Stimulated activated CD8-positive, alpha-beta memory T cell treated with anti-CD3 and anti-CD28 coated beads, Interleukin-7, amount 100 ng/mL, for 1 hour (primary cell): ENCODE measurements at places on chromosomes 5 and 9.

GRCh38 chr9:123922911-123923310 is 7.0 kb downstream of the DENND1A start:
- no peak for DNase-seq

- DNase-seq, result no peak
Measured at GRCh38 chr5:15646371-15646770, 146.4 kb downstream of the FBXL7 start.

DNA sequence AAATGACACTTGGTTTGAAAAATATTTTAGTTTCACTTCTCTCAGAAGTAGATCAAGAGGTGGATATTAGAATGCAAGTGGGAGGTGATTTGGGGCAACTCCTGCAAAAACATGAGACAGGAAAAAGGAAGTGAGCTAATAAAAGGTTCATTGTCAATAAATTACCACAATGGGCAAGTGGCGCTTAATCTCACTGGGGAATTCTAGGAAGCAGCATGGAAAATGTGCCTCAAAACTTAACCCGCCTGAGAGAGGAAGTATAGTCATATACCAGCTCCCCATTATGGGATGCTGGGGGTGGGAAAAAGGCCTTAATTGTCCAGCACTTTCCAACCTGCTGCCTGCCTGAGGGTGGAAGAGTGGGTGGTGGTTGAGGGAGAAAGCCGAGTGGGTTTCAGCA is 204.1 kb downstream of the ELAVL2 start:
- no peak for DNase-seq

DNA sequence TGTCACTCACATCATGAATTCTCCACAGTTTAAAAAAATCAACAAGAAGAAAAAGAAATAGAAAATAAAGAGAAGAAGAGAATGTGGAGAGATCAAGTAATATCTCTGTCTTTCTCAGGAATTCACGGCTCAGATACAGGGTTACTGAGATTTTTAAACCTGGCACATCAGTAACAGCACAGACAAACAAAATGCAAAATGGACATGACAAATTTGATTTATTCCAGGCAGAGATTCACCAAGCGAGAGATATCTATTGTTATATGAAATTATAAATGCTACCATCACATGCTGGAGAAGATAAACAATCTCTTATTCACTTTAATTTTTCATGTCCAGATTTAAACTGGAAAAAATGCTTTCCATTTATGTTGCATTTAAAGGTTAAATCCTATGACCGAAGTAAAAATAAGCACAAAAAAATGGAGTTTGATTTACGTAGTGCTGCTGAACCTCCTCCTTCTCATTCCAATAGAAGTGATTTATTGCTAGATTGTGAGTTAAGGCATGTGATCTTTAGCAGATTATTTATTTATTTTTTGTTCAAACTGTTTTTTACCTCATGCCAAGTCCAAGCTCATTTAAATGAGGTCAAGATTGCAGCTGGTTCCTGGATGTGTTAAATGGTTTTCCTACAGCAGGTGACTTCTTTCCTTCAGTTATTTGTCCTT is 926.4 kb downstream of the MAT2B start:
- DNase-seq, result no peak

GRCh38 chr5:164326219-164326618 is 820.8 kb downstream of the MAT2B start:
- DNase-seq, result no peak

DNA sequence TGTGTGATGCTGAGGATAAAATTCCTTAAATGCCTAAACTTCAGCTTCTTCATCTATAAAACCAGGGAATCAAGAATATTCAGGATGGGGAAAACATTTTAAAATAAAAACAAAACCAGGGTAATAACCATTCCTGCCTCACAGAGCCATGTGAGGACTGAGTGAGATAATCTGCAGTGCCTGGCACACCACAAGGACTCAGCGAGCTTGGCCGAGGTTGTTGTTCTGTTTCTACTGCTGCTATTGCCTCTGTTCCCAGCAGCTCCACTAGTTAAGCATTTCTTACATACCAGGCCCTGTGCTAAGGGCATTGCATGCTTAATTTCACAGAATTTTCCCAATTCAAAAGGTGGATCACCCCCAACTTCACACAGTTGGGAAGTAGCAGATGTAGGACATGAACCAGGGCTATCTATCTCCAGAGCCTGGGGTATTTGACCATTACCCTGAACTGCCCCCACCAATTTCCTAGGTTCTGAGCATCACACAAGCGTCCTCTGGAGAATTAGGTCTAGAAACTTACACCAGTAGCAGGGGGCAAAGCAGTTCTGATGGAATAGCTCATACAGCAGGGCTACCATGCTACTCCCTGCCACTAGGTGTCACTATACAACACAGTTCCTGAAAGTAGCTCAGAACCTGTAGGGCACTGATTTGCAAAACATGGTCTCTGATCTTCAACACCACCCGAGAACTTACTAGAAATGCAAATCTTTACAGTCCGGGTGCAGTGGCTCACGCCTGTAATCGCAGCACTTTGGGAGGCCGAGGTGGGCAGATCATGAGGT is 74.3 kb downstream of the LRSAM1 start:
- no peak for DNase-seq

GRCh38 chr5:89120719-89121118 is 237.7 kb upstream of the MEF2C start:
- DNase-seq, result no peak

DNA sequence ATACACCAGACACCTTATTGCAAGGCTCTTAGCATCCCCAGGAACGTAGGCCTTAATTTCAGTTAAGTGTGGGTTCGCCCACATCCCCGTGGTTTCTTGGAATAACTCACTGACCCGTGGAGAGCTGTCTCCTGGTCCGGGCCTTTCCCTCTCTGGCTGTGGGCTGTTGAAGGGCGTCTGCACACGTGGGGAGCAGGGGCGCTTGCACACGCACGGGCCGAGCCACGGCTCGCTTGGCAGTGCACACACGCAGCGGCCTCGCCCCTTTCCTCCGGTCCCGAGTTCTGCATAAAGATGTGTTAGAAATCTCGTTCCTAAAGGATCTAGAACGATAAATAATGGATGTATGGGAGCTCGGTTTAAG is 141.9 kb downstream of the PBX3 start:
- no peak for DNase-seq

GRCh38 chr5:143506836-143507552 is 103.5 kb upstream of the NR3C1 start:
- no peak for DNase-seq

GRCh38 chr5:81838307-81838906 is 87.5 kb upstream of the SSBP2 start:
- no peak for DNase-seq

- no peak for DNase-seq
Measured at GRCh38 chr5:127652952-127653611, 4.2 kb downstream of the CTXN3 start.

DNA sequence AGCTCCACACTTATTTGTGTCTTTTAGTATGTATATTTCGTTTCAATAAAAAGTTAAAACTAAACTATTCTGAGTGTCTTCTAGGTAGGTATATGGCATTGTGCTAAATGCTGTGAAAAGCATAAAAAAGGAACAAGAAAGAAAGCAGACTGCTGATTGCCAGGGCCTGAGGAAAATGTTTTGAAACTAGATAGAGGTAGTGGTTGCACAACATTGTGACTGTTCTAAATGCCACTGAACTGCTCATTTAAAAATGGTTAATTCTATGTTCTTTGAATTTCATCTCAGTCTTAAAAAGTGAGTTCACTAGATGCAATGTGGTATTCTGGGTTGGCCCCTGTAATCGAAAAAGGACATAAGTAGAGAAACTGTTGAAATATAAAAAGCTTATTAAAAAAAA is 2.6 kb upstream of the ALAD start:
- DNase-seq, result no peak

- DNase-seq, result no peak
Measured at GRCh38 chr5:146340260-146341081, 1.8 kb downstream of the POU4F3 start.

DNA sequence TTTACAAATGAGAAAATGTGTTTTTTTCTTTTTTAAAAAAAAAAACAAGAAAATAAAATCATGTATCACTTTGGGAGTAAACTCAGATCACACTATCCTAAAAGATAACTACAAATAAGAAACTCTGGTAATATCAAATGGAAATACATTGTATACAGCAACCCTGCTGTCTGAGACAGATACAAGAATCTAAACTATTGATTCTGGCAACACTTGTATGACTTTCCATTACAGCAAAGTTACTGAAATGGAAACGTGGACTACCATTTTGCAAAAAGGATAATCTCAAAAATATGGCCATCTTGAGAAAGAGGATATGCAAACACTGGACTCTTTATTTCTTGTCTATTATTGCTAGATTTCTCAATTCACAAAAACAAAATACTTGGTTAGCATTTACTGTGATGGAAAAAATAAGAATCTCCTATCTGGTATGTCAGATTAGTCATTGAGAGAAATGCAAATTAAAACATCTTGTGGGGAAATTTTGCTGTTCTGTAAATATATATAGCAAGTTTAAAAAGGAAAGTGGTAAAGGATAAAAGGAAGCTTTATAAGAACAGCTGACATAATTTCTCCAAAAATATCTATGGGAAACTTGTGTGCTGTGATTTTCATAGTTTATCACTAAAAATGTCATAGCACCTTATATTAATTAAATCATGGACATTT is 112.9 kb upstream of the FER start:
- DNase-seq, result no peak

GRCh38 chr9:111662576-111663300 is 1.3 kb downstream of the GNG10 start:
- no peak for DNase-seq

DNA sequence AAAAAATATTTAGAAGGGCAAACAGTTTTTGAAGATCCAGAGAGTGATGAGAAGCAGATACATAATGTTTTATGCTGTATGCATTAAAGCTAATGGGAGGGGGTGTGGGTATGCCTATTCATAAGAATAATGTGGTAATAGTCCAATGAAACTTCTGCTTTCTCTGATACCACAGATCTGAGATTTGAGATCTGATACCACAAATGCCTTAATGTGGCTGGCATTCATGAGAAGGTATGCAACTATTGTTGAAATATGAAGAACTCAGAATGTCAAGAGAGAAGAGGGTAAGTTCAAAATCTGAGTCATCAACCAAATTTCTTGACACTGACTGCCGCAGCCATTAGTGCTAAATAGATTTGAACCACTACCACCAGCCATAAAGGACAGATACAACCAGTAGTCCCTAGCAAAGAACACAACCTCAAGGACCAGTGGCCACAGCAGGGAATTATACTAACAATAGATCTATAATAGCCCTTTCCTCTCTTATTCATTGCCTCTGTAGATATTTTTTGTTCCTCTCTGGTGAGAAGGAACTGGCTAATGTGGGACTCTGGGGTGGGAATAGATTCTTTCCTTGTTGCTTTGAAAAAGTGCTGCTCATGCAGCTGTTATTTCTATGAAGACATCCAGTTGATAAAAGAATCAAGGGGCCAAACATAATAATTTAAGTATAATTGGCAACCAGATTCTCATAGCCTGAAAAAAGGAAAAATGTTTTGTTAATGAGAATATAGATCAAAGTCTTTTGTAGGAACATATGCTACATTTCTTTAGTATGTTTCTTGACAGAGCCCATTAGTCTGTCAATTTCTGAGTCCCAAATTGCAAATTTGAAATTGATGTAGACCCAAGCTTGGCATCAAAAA is 256.5 kb upstream of the ZNF608 start:
- no peak for DNase-seq

- no peak for DNase-seq
Measured at GRCh38 chr9:136624184-136624951, 38.3 kb upstream of the EGFL7 start.

- DNase-seq, result no peak
Measured at GRCh38 chr5:158701406-158702177, 398.1 kb downstream of the EBF1 start.

- no peak for DNase-seq
Measured at GRCh38 chr5:53642061-53642460, 81.6 kb downstream of the NDUFS4 start.

DNA sequence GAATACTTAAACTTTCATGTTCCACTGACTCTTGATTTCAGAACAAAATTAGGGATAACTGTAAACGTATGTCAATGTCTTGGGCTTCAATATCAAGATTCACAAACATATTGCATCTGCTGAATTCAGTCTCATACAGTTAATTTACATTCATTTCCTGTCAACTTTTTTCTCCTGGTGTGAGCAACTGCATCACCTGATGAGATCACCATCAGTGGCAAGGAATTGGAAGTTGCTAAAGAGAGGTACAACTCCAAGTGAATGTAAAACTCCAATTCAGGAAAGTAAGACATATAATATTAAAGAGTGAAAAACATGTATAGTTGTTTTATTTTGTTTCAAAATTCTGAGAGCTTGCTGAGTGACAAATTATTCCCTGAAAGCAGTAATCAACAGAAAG is 1336.2 kb upstream of the C9orf72 start:
- no peak for DNase-seq

DNA sequence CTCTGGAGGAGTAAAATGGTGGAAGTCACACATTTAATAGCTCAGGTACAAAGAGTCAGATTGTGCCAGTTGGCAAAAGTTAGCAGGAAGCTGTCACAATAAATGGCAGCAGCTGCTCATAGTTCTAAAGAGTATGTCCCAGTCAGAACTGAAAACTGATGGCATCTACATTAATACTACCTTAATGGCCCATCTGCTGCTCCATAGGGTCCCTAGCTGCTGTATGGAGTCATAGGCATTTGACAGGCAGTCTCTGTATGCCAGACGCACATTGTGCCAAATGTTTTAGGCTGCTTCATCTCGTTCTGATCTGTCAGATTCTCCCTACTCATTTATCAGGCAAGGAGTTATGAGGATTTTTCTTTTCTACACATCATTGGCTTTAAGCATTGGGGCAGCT is 515.8 kb upstream of the ARRDC3 start:
- no peak for DNase-seq

DNA sequence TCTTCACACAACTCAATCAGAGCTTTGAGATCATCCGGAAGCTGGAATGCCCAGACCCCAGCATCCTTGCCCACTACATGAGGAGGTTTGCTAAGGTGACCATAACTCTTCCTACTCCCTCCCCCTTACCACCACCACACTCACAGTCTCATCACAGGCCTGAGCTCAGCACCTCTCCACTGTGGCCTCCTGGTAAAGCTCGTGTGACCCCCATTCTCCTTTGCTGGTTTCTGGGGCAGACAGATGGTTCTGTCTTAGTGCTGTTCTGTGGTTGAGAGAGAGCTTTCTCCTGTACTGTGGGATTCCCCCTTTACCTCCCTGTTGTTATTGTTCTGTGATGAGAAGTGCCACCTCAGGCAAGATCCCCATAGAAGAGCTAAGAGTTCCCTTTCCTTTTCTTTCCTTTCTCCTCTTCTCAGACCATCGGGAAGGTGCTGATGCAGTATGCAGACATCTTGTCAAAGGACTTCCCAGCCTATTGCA is 92.7 kb upstream of the RUSC2 start:
- DNase-seq, result no peak

GRCh38 chr9:27125030-27125429 is 16.0 kb downstream of the TEK start:
- DNase-seq, result no peak

GRCh38 chr9:110047955-110048402 is 160.0 kb downstream of the C9orf152 start:
- DNase-seq, result no peak

DNA sequence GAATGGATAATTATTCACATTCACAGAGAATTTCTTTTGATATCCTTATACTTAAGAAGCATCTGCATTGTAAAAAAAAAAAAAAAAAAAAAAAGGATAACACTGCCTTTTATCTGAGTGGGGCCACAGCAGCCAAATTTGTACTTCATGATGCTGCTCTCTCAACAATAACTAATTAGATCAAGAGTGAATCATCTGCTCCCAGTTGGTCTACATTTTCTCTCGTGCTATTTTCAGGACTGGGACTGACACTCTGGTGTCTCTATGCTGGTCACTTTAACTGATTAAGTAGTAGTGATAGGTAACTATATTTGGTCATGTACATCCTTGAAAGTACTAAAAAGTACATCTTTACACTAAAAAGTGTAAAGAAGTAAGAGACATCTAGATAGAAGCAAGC is 90.1 kb downstream of the RFX3 start:
- DNase-seq, result no peak
